ENCODE measurements at places on chromosomes 6 and 20.

GRCh38 chr6:2165286-2165685 is 80.1 kb downstream of the GMDS start:
- DNase-seq: no peak

- DNase-seq: no peak
Observed at GRCh38 chr6:169545982-169546381, 155.8 kb downstream of the WDR27 start.

DNA sequence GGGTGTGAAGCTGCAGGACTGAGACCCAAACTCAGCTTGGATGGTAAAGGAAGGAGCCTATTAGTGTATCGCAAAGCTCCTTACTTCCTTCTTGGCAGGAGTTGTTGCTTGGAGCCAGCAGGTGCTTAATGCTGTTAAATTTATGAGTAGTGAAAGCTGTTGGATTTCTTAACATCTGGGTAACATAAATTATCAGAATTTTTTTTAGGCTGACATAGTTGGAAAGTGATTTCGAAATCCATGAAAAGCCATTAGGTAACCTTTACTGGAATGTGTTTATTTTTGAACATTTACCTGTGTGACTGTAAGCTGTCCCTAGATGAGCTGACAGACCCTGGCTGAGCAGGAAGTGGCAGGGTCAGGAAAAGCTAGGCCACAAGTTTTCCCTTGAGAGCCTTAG is 470.4 kb upstream of the SLC35B3 start:
- peak; percentile 3 for DNase-seq

DNA sequence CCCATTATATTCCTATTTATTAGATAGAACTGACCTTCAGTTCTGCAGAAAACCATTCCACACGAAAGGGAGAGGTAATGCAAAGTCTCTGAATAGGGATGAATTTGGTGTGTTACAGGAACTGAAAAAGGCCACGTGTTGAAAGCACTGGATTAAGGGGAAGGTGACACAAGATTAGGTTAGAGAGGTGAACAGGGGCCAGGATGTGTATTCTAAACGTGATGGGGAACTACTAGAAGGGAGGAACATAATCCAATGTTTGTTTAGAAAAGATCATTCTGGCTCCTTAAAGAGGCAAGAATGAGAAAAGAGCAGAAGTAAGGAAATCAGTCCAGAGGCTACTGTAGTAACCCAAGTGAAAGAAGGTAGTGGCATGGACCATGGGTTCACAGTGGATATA is 6.3 kb upstream of the ZKSCAN8 start:
- no peak for DNase-seq

GRCh38 chr20:35511814-35512420 is 17.5 kb downstream of the C20orf173 start:
- DNase-seq: peak; percentile 39

DNA sequence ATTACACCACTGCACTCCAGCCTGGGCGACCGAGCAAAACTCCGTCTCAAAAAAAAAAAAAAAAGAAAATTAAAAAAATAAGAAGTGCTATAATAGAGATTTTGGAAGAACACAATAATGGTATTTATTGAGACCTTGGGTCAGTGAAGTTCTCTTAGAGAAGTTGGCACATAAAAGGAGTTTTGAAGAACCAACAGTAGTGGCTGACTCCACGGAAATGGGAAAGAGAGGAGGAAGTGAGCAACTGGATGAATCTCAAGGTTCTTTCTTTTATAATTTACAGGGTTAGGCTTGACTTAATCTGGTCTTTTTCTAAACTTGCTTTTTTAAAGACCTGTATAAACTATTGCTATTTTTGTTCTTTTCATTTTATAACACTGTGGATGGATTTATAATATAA is 52.8 kb downstream of the TOMM6 start:
- no peak for DNase-seq

- peak; percentile 33 for DNase-seq
Observed at GRCh38 chr6:100512203-100512862, 47.6 kb upstream of the SIM1 start.

GRCh38 chr6:125558907-125559306 is 190.5 kb upstream of the HEY2 start:
- DNase-seq: no peak

- peak; percentile 58 for DNase-seq
Observed at GRCh38 chr20:47606983-47607613, 105.4 kb downstream of the NCOA3 start.

DNA sequence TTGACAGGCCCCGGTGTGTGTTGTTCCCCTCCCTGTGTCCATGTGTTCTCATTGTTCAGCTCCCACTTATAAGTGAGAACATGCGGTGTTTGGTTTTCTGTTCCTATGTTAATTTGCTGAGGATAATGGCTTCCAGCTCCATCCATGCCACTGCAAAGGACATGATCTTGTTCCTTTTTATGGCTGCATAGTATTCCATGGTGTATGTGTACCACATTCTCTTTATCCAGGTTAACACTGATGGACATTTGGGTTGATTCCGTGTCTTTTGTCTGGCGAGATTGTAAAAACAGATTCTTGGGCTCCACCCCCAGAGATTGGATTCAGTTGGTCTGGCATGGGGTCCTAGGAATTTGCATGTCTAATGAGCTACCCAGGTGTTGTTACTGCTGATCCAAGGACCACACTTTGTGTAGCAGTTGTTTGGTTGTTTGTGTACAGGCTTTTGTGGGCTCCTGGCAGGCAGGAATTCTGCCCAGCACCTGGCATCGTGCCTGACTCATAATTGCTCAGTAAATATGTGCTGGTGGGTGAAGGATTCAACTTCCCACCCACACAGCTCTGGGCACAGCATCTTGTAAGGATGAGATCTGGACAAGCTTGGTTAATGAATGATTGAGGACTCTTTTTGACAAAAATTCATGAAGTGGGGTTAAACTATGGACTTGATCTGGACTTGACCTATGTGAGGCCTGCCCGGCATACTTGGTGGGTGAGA is 5.2 kb downstream of the TOX2 start:
- DNase-seq: no peak

DNA sequence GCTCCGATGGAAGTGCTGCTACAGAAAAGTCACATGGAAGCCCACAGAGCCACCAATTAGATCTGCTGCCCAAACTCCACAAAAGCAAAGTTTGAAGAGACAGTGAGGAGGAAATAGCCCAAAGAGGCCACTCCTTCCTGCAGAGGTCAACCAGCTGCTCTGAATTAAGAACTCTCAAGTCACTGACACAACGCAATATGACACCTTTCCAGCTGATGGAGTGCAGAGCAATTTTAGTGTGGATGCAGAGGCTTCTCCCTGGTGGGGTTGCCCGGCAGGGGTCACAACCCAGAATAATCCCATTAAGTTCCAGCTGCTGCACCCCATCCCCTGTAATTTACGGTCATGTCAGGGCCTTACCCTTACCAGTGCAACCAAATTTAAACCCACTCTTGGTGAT is 361.9 kb upstream of the JARID2 start:
- peak; percentile 86 for DNase-seq

- DNase-seq: no peak
Observed at GRCh38 chr20:62129731-62130531, 7.7 kb downstream of the LSM14B start.

DNA sequence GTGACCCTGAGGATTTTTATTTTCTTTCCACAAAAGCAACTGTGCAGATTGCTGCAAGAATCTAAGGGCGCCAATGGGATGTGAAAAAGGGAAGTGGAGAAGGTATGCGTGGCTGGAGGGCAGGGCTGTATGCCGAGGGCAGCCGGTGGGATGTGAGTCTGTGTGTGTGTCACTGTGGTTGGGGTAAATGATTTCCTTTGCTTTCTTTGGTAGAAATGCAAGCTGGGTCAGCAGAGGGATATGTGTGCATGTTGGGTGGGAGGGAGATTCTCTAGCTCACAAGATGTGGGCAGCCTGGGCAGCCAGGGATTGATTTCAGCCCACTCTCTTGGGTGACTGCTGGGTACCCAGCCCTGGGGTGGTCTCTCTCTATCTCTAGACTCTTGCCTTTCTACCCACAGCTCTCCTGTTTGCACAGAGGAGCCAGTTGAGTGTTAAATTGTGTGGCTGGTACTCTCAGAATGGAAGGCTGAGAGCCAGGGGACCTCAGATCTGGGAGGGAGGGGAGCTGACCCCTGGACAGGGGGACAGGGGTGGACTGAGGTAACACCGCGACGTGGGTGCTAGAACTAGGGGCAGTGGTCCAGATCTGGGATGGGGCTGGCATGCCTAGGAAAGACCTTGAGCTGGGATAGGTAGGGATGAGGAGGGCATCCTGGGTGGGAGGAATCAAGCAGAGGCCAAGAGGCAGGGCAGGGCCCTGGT is 136.8 kb upstream of the RNF24 start:
- DNase-seq: no peak
